ENCODE measurements at places on chromosomes 2 and 18.

DNA sequence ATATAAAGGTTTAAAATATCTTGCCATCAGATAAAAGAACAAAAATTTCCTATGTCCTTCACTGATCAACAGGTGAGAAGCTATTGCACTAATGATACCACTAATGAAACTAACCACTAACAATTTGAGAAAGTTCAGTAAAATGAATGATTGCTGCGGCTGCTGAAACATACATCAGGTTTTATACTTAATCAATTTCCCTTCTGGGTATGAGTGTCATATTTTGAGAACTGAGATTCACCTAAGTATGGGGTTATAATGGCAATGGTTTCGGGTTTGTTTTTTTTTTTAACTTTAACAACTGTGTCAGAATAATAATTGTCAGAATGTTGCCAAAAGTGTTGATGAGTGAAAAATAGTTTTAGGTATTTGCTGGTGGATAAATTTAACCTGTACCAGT is 151.3 kb upstream of the SLC39A10 start:
- no peak for DNase-seq

- DNase-seq: peak; percentile 44
Measured at GRCh38 chr2:102839668-102840388, 78.0 kb downstream of the TMEM182 start.

- DNase-seq: no peak
Measured at GRCh38 chr18:49584394-49584793, 22.5 kb downstream of the LIPG start.

GRCh38 chr18:61998957-61999356 is 106.2 kb upstream of the RNF152 start:
- no peak for DNase-seq

DNA sequence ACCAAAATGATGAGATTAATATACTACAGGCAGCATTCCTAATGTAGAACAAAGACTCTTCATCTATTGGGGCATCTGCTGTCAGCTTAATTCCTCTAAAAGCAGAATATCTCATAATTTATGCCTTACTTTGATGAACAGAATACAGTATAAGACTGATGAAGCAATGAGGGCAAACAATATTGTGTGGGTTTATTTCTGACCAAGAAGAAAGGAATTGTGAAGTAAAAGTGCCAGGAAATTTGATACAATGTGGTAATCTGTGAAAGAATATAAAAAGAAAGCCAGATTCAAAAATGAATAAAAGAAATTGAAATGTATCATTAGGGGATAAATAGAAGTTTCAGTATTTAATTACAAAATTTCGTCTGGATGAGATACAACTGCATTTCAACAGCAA is 78.8 kb upstream of the TTC21B start:
- DNase-seq: no peak

GRCh38 chr2:241009601-241010530 is 11.4 kb downstream of the SNED1 start:
- no peak for DNase-seq

DNA sequence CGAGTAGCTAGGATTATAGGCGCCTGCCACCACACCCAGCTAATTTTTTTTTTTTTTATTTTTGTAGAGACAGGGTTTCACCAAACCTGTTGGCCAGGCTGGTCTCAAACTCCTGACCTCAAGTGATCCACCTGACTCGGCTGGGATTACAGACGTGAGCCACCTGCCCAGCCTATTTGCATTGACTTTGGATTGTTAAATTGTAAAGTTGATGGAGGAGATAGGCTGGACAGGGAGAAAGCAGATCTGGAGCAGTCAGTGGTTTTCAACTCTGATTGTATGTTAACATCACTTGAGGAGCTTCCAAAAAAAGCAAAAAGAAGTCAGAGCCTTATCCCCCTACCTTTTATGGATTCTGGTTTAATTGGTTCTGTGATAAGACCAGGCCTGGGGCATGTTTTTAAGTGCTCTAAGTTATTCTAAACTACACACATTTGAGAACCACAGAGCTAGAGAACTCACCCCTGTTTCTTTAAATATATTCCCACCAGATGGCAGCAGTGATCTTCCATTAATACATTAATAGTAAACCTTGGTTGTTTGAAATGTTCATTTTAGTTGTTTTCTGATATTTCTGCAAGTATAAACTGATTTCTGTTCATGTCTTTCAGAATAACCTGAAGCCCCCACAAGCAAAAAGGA is 7.5 kb downstream of the C2orf49 start:
- no peak for DNase-seq

- DNase-seq: no peak
Measured at GRCh38 chr2:100425573-100426383, 8.3 kb upstream of the CHST10 start.

- no peak for DNase-seq
Measured at GRCh38 chr2:179636995-179637394, 224.4 kb downstream of the ZNF385B start.

GRCh38 chr2:200308546-200309295 is 2.2 kb downstream of the SPATS2L start:
- DNase-seq: no peak

DNA sequence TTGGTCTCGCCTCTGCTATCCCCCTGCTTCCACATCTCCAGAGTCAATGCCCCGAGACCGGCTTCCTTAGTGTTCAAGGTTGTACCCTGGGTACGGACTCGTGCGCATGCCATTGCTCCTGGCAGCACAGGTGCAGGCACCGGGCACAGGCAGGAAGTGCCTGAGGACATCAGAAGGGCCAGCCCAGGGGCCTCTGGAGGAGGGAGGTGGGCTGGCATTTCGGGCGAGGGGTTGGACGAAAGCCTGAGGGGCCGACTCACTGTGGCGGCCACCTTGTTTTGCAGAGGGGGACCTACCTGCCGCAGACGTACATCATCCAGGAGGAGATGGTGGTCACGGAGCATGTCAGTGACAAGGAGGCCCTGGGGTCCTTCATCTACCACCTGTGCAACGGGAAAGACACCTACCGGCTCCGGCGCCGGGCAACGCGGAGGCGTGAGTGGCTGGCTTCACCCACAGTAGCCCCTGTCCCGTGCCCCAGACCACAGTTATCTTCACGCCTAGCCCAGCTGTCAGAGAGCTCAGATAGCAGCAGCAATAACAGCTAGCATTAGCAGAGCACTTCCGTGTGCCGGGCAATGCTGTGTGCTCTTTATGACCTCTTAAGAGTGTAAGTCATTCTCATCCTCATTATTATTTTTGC is 12.5 kb downstream of the ITM2C start:
- DNase-seq: no peak

GRCh38 chr2:191634791-191635190 is 43.1 kb upstream of the NABP1 start:
- no peak for DNase-seq

- no peak for DNase-seq
Measured at GRCh38 chr2:6973895-6974545, 56.8 kb downstream of the RNF144A start.

Measured in NCI-H748 treated with DMSO at 0.1 percent for 48 hours (cell line).